ENCODE measurements at places on chromosomes 13 and 19.

- DNase-seq: peak; percentile 80
Observed at GRCh38 chr13:27375686-27376326, 48.6 kb upstream of the GTF3A start.

GRCh38 chr13:48579165-48579918 is 46.5 kb upstream of the RCBTB2 start:
- DNase-seq: peak; percentile 24

GRCh38 chr13:43805681-43806128 is 18.9 kb upstream of the ENOX1 start:
- no peak for DNase-seq

DNA sequence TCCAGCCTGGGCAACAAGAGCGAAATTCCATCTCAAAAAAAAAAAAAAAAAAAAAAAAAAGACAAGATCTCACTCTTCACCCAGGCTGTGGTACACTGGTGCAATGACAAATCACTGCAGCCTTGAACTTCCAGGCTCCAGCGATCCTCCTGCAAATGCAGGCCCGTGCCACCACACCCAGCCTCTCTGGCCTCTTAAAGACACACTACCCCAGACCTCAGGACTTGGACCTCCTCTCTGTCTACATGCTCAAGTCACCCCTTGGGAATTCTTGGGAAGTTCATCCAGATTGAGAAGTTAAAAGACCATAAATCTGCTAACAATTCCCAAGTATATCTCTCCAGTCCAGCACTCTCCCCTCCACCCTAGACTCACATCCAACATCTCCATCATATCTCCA is 10.6 kb upstream of the HIPK4 start:
- DNase-seq: no peak

GRCh38 chr19:35063940-35064818 is 22.7 kb downstream of the HPN start:
- DNase-seq: no peak

DNA sequence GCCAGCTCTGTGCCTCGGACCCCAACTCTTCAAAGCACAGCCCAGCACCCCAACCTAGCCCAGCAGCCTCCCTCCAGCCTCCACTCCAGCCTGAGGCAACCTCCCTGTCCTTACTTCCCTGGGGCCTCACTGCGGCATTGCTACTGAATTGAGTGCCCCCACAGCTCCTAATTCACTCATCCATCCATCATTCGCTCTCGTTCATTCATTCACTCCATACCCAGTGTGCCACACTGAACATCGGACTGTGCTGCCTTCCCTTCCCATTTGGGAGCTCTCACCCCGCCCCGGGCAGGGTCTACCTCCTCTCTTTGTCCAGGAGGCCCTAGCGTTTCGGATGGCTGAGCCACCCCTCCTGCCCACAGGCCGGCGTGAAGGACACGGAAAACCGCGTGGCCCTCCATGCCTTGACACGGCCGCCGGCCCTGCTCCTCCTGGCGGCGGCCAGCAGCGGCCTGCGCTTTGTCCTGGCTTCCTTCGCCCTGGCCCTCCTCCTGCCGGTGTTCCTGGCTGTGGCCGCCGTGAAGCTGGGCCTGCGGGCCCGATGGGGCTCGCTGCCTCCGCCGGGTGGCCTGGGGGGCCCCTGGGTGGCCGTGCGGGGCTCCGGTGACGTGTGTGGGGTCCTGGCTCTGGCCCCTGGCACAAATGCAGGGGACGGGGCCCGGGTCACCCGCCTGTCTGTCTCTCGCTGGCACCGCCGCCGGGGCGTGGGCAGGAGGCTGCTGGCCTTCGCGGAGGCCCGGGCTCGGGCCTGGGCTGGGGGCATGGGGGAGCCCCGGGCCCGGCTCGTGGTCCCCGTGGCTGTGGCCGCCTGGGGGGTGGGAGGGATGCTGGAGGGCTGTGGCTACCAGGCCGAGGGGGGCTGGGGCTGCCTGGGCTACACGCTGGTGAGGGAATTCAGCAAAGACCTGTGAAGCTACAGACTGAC is 1.3 kb downstream of the NAT14 start:
- no peak for DNase-seq

- DNase-seq: no peak
Observed at GRCh38 chr19:5595129-5595528, 27.4 kb upstream of the TINCR start.

GRCh38 chr13:106355866-106356265 is 179.6 kb downstream of the EFNB2 start:
- DNase-seq: no peak

GRCh38 chr13:78317030-78317429 is 286.3 kb downstream of the POU4F1 start:
- no peak for DNase-seq

DNA sequence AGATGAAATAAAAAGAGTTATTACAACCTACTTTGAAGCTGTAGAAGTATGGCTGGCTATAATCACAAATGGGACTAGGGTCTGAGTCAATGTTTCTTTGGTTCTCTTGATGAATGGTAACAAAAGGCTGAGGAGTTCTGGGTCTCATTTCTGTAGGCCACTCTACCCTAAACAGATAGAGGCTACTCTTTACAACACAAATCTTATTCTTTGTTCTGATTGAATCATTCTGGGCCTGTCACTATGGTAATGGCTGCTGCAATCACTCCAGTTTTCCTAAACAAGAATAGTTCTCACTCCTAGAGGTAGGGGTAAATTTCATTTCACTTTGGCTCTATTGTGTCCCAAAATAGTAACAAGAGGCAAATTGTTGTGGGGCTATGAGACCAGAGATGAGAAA is 1714.3 kb upstream of the PCDH20 start:
- DNase-seq: no peak

DNA sequence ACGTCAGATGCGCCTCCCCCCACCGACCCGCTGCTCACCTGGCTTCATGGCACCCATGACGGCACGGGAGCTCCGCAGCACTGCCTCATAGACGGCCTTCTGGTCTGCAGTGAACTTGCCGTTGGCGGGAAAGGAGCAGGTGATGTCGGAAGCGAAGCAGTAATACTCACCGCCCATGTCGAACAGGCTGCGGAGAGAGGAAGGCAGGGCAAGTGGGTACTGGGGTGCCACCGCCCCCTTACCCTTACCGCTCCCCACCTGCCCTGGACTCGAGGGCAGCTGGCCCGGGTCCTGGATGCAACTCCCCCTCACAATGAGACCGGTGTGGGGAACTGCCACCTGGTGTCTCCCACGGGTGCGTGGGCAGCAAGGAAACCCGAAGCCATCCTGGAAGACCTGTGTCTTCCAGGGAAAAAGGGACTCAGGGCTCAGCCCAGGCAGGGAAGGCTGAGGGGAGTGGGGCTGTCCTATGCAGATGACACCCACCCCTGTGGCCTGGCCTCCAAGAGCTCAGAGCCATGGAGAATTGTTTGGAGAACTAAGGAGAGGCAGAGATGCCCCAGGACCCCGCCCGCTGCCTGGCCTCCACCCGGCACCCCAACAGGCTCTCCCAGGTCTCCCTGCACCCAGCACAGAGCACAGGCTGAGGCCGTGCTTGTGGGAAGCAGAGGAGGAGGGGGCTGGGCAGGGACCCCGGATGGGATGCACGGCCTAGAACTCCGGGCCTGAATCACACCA is 28.3 kb downstream of the CEBPG start:
- DNase-seq: no peak

- no peak for DNase-seq
Observed at GRCh38 chr19:13428352-13428751, 77.9 kb downstream of the CACNA1A start.

DNA sequence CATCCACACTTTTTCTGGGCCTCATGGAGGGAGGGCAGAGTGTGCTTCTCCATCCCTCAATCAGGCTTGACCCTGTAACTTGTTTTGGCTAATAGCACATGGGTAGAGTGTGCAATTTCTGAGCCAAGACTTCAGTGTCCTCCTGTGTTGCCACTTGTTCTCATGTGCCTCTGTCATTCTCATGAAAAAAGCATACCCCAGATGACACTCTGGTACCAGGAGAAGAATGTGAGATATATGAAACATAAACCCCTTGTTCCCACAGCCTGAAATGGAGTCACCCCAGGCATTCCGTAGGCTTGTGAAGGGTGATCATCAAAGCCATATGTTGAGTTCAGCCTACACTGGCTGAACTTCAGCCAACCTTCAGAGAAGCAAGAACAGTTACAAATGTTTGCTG is 239.2 kb upstream of the MIR17HG start:
- no peak for DNase-seq

- no peak for DNase-seq
Observed at GRCh38 chr19:10817291-10818038, 18.5 kb downstream of the TMED1 start.

DNA sequence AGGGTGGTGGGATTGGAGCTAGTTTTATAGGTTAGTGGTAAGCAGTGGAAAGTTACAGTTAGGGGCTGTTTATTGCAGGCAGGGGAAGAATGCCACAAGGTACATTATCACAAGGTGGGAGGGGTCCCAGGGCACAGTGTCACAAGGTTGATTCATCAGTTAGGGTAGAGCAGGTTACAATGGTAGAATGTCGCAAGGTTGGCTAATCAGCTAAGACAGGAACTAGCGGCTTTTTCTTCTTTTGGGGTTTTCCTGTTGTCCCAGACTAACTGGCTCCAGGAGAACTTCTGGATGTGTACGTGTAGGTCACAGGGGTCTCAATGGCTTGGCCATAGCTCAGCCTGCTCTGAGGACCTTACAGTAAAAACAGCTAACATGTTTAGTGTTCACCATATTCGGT is 1221.1 kb downstream of the SLITRK1 start:
- no peak for DNase-seq

DNA sequence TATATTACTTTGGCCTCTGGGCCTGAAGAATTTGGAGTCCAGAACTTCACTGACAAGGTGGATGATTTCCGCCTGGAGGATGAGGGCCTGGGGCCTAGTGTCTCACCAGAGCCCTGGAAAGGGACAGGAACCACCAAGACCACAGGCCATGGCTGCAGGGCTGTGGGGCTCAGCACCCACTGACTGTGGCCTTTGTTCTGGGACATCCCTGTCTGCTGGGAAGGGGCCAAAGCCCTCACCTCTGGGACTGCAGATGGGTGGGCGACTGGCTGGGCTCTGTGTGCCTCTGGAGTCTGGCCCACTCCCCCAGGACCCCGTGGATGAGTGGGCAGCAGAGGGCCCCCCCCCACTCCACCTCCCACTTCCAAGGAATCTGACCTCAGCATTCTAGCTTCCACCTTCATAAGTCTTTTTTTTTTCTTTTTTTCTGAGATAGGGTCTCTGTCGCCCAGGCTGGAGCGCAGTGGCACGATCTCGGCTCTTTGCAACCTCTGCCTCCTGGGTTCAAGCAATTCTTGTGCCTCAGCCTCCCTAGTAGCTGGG is 20.3 kb downstream of the CHST8 start:
- no peak for DNase-seq

DNA sequence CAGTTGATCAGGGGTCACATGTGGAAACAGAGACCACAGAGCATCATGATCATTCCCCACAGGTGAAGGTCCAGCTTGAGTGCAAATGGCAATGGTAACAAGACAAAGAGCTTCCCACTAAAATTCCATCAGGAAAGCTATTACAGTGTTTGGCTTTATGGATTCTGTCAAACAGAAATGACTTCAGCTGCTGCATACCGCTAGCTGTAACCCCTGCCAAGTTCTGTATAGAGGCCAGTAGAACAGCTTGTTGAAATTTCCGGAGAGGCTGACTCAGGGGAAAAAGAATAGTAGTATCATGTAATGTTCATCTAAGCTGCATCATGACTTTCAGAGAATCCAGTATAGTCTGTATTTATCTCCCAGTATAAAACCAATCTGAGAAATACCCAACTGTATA is 1704.7 kb downstream of the SLITRK5 start:
- DNase-seq: no peak

DNA sequence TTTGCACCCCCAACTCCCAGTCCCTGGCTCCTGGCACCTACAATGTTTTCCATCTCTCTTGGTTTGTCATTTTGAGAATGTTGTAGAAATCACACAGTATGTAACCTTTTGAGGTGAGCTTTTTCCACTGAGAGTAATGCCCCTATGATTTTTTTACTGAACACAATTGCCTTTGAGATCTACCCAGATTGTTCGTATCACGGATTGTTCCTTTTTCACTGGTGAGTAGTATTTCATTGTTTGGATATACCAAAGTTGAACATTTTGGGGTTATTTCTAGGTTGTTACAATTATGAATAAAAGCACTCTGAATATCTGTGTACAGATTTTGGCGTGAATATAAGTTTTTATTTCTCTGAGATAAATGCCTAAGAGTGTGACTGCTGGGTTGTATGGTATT is 17.7 kb upstream of the ANKRD10 start:
- DNase-seq: no peak

DNA sequence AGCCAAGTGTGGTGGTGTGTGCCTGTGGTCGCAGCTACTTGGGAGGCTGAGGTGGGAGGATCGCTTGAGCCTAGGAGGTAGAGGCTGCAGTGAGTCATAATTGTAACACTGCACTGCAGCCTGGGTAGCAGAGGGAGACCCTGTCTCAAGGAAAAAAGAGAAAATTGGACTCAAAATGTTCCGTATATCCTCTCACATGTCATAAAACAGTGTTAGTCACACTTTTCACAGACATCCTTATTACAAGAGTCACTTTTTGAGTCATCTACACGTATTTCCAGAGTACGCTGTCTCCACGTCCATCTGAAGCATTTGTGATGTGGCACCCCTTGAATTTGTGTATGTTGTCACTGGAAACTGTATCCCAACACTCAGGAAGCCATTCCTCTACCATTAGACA is 133.0 kb downstream of the SIPA1L3 start:
- DNase-seq: no peak

- DNase-seq: no peak
Observed at GRCh38 chr13:50760751-50761150, 82.7 kb downstream of the DLEU7 start.

DNA sequence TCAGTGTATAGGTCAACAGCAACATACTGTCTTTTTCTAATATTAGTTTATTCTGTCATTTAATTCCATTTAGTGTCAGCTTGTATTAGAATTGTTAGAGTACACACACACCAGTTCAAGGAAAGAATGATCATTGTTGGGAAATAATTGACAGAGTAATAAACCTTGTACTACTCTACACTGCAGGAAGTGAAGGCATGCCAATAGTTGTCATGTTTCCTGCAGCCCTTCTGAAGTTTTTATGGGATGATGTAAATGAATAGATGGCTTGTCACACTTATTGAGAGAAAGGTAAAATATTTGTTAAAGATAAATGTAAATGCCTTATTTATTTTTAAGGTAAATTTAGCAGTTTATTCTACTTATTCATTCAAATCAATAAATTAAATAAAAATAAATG is 306.9 kb upstream of the KLHL1 start:
- DNase-seq: no peak

DNA sequence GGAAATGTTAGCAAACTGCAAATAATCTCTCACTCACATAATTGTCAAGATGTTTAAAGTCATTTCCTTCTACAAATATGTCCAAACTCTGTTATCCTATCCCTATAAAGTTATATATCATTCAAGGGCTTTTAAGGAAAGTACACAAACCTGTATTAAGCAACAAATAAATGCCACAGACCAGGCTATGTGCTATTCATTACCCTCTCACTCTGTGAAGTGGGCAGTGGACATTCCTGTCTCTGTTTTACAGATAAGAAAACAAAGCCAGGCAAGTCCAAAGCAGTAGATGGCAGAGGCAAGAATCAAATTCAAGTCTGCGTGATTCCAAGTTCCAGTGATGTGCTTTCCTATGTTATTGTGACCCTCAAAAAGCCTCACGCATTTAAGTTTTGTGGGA is 140.6 kb downstream of the LHFPL6 start:
- DNase-seq: no peak

Measured in liver (tissue), 10 donors.